ENCODE measurements at places on chromosomes 5 and 9. TPM values are rescaled to one million over a fixed set of nuclear protein-coding genes. Genes with fewer than 3 reads are reported as not detected.

GRCh38 chr9:92986176-92987119 is 39.1 kb downstream of the FGD3 start:
- DNase-seq, result no peak

DNA sequence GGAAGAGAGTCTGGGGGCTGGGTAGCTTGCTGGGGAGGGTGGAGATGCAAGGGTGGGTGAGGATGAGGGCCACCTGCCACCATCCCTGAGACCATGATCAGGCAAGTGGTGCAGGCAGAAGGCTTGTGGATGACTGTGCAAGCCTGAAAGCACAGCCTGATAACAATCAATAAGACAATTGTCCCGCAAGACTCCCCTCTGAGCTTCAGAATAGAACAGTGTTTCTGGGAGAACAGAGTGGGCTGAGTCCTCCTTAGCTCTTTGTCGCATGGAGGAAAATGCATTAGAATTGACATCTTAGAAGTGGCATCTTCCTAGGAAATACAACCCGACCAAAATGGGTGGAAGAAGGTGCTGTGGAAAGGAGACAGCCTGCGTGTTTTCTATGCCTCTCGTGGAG is 6.6 kb downstream of the GADD45G start:
- DNase-seq, result no peak

- no peak for DNase-seq
Measured at GRCh38 chr9:68509689-68510088, 31.0 kb downstream of the TMEM252 start.

DNA sequence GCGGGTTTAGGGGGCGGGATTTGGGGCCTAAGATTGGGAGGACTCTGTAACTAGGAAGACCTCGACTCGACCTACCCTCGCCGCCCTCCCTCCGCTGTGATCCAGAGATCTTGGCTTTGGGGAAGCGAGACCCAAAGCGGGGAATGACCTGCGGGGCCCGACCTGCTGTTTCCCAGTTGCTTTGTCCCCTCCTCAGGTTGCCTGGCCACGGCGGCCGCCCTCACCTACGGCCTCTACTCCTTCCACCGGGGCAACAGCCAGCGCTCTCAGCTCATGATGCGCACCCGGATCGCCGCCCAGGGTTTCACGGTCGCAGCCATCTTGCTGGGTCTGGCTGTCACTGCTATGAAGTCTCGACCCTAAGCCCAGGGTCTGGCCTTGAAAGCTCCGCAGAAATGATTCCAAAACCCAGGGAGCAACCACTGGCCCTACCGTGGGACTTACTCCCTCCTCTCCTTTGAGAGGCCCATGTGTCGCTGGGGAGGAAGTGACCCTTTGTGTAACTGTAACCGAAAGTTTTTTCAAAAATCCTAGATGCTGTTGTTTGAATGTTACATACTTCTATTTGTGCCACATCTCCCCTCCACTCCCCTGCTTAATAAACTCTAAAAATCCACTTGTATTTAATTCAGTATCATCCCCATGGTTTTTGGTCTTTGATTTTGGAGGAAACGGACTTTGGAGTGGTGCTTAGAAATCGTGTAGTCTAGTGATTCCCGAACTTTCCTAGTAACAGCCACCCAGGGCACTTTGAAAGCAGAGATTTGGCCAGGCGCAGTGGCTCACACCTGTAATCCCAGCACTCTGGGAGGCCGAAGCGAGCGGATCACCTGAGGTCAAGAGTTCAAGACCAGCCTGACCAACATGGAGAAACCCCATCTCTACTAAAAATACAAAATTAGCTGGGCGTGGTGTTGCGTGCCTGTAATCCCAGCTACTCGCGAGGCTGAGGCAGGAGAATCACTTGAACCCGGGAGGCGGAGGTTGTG is 878 bp downstream of the HIGD2A start:
- DNase-seq, result no peak

GRCh38 chr5:58944221-58944620 is 361.3 kb downstream of the RAB3C start:
- no peak for DNase-seq

GRCh38 chr5:150660108-150660831 is 781 bp upstream of the MYOZ3 start:
- no peak for DNase-seq

GRCh38 chr9:126330536-126330935 is 3.9 kb downstream of the MVB12B start:
- no peak for DNase-seq

GRCh38 chr5:91928754-91929521 is 545.8 kb upstream of the ARRDC3 start:
- DNase-seq, result no peak

The DDX4 gene
- total RNA-seq, result not detected

The BARHL1 gene
- not detected for total RNA-seq

The FBP1 gene
- total RNA-seq, result 0.95 TPM

The HTR4 gene
- total RNA-seq, result not detected
